ENCODE measurements at places on chromosomes 4 and X.

- DNase-seq: no peak
Observed at GRCh38 chr4:84894621-84895020, 71.9 kb downstream of the WDFY3 start.

- DNase-seq: no peak
Observed at GRCh38 chr4:97016186-97016907, 1126.9 kb downstream of the STPG2 start.

GRCh38 chr4:141449927-141450326, 186.5 kb upstream of the IL15 start:
- DNase-seq: no peak

DNA sequence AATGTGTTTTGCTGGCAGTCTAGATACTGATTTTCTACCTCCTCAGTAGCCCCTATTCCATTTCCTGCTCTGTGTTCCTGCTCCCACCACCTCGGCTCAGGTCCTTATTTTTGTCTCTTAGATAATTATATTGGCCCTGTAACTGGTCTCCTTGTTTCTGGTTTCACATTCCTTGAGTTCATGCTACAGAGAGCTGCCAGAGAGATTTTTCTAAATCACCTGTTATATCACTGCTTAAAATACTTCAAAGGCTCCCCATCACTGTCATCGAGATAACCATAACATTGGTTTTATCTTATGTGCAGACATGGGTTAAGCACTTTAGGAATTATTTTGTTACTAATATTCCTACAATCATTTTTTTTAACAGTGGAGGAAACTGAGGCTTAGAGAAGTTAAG, 9.6 kb downstream of the SYNPO2 start:
- DNase-seq: no peak

DNA sequence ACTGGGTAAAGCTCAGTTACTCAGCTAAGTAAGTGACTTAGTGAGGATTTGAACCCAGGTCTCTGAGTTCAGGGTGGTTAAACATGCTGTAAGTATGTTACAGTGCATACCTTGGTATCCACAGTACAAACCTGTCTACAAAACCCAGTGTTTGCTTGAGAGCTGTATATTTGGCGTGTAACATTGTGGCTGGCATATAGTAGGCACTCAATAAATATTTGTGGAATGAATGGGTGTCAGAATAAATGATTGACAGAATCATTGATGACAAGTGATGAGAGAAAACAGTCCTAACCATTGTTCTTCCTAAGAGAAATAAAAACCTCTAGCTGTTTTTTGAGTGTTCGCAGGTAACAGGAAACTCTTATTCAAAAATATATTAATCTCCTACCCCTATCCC, 79.7 kb upstream of the BCOR start:
- no peak for DNase-seq

GRCh38 chrX:12421918-12422317, 283.6 kb downstream of the FRMPD4 start:
- DNase-seq: no peak

DNA sequence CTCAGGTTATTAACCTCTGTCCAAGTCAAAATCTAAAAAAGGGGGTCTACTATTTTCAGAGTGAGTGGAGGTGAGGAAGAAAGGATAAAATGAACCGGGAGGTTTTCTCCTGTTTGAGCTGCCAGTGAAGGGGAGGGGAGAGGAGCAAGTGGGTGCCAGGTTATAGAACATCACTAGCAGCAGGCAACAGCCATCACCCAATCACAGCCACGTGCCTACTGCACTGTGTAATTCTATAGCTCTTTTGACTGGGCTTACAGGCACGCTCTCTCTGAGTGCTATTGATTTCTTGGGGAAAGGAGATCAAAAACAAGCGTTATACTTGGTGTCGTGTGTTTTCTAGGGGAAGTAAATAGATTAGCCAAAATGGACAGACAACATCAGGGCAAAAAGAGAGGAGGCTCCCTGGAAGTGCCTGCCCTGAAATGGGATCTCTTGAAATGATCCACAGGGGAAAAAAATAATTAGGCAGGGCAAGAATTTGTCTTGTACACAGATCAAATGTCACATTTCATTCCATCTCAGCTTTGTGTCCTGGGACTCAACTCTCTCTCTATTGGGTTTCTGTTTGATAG, 300.5 kb upstream of the LCORL start:
- no peak for DNase-seq

- no peak for DNase-seq
Observed at GRCh38 chr4:85591406-85592098, 116.6 kb downstream of the ARHGAP24 start.

DNA sequence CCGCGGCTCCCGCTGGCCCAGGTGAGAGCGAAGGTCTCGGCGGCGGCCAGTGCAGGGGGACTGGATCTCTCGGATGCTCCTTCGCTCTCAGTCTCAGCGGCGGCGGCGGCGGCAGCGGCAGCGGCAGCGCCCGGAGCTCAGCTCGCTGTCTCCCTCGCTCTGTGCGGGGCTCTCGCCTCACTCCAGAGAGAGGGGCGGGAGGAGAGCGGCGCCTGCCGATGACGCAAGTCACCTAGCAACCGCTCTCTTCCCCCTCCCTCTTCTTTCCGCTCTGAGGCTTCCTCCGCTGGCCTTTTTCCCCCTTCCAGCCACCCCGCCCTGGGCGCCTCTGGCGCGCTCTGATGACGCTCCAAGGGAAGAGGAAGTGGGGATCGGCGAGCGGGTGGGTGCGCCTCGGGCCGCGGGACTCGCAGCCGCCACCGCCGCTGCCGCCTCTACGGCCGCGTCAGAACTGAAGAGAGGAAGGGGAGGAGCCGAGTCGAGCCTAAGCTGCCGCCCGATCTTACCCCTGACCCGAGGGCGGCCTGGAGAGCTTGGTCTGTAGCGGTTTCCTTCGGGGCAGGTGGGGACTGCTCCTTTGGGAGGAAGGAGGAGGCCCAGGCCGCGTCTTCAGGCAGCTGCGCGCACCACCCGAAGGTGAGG, at the start of gene FBXW7:
Gene FBXW7 (minus strand): TSS at position 190 of the 642 bp plus-strand sequence. CDS start 124,289 bp downstream, outside the sequence.
- peak; percentile 98 for DNase-seq

DNA sequence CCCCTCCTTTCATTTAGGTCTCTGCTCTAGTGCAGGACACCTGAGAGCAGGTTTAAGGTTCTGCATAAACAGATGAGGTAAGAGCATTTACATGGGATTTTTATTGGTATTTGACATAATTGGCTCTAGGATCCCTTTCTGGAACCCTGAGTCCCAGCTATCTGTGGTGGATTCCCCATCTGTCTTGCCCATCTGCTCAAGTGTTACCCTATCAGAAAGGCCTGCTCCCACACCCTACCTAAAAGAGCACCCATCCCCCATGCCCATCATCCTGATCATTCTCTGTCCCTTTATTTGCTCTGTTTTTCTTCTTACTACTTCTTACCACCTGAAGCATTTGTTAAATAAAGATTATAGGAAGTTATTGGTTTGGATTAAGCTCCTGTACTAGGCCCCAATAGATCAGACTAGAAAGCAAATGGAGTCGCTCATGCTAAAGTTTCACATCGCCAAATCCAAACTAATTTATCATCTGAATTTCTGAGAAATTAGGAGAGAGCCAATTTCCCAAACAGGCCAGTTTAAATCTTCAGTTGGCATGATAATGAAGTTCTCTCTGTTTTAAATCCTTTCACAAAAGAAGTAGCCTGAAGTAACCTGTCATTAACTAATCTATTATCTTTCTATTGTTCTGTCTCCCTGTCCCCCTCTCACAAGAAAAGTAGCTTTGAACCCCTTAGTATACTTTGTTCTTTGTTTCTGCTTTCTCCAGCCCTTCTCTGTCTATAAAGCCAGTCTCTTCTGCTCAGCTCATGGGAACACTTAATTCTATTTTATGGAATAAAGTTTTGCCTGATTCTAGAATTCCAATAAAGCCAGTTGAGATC, 178.6 kb downstream of the ZNF674 start:
- no peak for DNase-seq

GRCh38 chr4:64130907-64131306, 278.3 kb downstream of the TECRL start:
- DNase-seq: no peak

DNA sequence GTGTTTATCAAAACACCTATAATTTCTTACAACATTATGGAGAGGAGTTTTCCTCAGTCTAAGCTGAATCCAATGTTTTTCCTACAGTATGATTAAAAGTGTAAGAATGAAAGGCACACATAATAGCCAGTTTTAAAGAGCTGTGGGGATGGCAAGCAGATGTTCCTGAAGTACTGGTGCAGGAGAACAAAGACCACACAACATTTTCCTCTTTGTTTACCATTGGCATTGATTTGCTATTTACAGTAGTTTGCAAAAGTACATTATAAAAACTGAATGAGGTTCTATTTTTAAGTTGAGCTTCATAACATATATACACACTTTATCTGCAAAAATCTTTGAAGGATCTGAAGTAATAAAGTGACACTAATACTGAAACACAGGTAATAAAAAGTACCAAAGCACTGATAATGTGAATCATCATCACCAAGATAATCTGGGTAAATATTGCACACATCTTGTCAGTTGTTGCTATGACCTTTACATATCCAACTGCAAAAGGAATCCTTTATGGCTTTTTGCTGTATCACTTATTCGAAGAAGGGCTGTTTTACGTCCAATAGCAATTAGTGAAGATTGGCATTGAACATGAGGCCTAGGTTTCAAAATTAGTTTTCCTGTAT, 22.5 kb downstream of the TCEAL1 start:
- DNase-seq: no peak

DNA sequence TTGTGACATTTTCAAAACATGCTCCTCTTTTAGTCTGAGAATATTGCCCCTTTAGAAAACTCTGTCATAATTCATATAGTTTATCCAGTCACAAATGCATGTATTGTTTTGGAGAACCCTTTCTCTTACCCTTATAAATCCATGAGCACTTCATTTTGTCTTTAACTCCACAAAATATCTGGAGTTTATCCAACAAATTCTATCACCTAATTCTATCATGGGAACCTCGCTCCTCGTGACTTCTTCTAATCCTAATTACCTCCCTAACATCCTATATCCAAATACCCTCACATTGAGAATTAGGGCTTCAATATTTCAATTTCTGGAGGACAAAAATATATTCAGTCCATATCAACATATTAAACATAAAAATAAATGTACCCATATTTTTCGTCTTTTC, 1565.9 kb downstream of the ARAP2 start:
- no peak for DNase-seq

GRCh38 chrX:66672106-66672505, 33.2 kb upstream of the EDA2R start:
- DNase-seq: no peak

GRCh38 chr4:186248643-186249042, 17.3 kb upstream of the F11 start:
- no peak for DNase-seq

DNA sequence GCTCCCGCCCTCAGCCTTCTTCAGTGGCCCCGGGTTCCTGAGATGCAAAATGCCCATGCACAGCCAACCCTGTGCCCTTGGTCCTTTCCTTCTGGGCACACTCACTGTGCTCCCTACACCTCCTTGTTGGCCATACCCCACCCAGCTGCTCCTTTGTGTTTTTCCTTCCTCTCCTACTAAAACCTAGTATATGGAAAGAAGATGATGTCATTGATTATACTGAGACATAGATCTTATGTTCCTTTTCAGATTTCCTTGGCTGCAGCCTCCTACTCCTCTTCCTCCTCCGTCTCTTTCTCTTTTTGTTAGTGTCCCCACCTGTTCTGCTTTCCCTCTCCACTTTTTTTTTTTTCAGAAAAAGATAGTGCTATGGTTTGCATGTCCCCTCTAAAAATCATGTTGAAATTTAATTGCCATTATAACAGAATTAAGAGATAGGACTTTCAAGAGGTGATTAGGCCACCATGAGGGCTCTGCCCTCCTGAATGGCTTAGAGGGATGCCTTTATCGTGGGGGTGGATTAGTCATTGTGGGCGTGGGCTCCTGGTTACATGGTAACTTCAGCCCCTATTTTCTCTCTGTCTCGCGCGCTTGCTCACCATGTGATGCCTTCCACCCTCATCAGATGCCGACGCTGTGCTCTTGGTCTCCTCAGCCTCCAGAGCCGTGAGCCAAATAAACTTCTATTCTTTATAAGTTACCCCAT, 254.9 kb upstream of the GATB start:
- DNase-seq: no peak

DNA sequence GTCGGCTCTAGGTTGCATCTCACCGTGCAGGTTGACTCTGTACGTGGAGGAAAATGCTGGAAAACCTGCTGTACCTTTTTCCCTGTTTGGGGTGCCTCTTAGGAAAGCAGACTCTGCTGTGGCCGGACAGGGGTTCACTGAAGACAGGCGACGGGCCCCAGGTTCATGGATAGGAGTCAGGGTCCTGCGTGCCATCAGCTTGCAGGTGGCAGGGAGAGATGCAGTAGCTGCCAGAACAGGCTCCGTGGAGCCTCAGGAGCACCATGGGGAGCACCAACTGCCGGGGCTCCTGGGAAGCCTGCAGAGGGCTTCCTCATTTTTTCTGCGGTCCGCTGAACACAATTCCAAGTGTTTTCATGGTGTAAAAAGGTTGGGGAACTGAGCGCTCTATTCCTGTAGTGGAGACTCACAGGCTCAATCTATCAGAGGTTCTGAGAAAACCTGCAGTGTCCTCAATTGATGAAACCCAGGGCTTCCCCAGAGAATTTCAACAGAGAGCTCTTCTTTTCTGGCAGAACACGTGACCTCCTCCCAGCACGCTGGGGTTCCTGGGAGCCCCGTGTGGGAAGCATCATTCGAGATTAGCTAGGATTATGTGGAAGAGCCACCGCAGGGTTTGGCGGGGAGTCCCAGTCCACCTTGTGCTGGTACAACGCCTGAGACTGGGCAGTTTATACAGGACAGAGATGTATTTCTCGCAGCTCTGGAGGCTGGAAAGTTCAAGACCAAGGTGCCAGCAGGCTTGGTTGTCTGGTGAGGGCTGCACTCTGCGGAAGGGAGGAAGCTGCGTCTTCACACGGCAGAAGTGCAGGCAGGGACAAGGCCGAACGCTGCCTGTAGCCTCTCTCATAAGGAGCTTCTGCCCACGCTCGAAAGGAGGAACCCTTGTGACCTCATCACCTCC, 1.6 kb downstream of the HTRA3 start:
- no peak for DNase-seq

- no peak for DNase-seq
Observed at GRCh38 chr4:169675825-169676224, 55.4 kb downstream of the CLCN3 start.

DNA sequence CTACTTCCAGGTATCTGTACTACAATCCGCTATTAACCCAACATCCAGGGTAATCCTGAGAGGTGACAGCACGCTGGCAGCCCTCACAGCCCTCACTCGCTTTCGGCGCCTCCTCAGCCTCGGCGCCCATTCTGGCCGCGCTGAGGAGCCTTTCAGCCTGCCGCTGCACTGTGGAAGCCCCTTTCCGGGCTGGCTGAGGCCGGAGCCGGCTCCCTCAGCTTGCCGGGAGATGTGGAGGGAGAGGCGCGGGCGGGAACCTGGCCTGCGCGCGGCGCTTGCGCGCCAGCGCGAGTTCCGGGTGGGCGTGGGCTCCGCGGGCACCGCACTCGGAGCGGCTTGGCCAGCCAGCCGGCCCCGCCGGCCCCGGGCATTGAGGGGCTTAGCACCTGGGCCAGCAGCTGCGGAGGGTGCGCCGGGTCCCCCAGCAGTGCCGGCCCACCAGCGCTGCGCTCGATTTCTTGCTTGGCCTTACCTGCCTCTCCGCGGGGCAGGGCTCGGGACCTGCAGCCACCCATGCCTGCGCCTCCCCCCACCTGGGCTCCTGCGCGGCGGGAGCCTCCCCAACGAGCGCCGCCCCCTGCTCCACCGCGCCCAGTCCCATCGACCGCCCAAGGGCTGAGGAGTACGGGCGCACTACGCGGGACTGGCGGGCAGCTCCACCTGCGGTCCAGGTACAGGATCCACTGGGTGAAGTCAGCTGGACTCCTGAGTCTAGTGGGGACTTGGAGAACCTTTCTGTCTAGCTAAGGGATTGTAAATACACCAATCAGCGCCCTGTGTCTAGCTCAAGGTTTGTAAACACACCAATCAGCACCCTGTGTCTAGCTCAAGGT, 87.3 kb downstream of the PRSS12 start:
- DNase-seq: no peak

- DNase-seq: no peak
Observed at GRCh38 chr4:129355031-129355430, 259.1 kb downstream of the C4orf33 start.

Data from activated T-cell treated with anti-CD3 and anti-CD28 coated beads for 1 hour (primary cell).